ENCODE measurements at places on chromosomes 5 and 9.

GRCh38 chr9:100601216-100601615 lies 23.3 kb downstream of the CAVIN4 start:
- peak; percentile 8 for DNase-seq

GRCh38 chr5:159782197-159782994 lies 133.9 kb upstream of the ADRA1B start:
- DNase-seq: no peak

GRCh38 chr9:72751541-72751940 lies 201.3 kb downstream of the ALDH1A1 start:
- DNase-seq: no peak

- no peak for DNase-seq
Measured at GRCh38 chr9:27441741-27442070, 82.4 kb upstream of the IFNK start.

- no peak for DNase-seq
Measured at GRCh38 chr5:130436430-130436829, 532.2 kb downstream of the CHSY3 start.

DNA sequence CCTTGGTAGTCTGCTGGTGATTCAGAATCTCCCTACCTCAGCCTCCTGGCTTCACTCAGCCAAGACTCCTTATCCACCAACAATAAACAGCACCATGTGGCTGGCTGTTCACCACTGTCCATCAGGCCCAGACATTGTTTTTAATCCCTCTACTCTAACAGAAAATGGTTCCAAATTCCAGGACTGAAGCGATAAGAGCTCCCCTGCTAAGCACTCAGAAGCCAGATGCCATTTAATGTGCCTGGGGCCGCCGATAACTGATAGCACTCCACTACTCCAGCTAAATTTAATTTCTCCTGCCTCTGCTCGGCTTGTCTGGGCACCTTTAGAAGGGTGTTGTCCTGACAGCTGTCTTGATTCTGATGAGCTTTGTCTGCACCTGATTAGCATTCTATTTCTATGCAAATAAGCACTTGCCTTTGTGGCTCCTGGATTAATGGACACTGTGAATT lies 47.1 kb downstream of the ZNF622 start:
- DNase-seq: no peak

- DNase-seq: no peak
Measured at GRCh38 chr5:5380298-5380697, 42.2 kb upstream of the ICE1 start.

GRCh38 chr5:14156650-14157492 lies 13.7 kb downstream of the TRIO start:
- no peak for DNase-seq

DNA sequence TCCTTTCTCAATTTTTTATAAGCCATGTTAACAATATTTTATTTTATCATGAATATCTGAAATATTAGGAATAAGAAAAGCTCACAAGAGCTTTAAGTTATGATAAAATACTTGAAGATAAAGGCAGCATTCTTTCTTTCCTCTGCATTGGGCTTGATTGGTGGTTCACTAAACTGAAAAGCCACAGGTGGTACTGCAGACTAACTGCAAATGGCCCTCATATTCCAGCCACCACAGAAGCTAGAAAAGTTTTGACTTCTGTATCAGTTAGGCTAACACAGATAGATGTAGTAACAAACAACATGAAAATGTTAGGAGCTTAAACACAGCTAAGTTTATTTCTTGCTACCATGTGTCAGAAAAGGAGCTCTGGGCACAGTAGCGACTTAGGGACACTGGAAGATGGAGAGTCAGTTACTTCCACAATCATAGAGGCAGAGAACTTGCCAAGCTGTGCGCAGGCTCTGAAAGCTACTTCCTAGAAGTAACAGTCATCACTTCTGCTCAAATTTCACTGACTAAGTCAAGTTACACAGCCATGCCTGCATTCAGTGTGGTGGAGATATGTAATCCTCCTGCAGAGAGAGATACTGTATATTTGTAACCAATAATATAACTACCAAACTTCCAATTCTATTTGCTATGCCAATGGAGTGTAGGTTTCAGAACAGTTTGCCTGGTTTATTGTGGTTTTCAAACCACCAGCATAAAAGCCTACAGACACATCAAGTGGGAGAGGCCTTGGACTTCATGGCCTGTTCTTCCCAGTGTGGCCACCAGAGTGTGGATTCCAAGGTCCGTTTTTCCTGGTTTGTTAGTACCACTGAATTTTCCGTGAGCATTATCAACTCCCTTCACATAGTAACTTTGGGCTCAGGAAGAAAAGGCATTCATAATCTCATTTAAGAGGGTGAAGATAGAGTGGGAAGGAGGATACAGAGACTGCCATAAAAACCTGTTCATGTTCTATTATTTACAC lies 268.3 kb downstream of the PJA2 start:
- no peak for DNase-seq

- DNase-seq: no peak
Measured at GRCh38 chr5:113340537-113340936, 94.3 kb downstream of the TSSK1B start.

- no peak for DNase-seq
Measured at GRCh38 chr5:120088836-120089235, 375.3 kb upstream of the PRR16 start.

DNA sequence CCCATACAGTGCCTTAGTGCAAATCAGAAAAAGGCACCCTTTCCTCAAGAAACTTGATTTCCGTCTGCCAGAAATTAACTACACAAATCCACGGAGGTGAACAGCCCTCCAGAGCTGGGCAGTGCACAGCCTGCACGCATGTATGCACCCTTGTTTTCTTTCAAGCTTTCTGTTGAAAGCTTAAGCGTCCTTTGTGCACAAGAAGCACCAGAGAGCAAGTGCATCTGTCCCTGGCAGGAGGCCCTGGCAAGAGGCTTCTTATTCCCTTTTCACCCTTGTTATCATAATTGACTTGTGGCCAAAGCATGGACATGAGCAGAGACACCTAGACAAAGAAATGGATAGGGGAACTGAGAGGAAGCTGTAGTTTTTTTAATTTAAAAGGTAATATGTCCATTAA lies 47.4 kb upstream of the ATG10 start:
- no peak for DNase-seq

GRCh38 chr9:137447722-137448601 lies 6.8 kb upstream of the ENTPD8 start:
- DNase-seq: no peak

- no peak for DNase-seq
Measured at GRCh38 chr9:123716339-123716945, 213.5 kb downstream of the DENND1A start.

GRCh38 chr9:120583958-120584369 lies 4.0 kb upstream of the CDK5RAP2 start:
- DNase-seq: no peak

DNA sequence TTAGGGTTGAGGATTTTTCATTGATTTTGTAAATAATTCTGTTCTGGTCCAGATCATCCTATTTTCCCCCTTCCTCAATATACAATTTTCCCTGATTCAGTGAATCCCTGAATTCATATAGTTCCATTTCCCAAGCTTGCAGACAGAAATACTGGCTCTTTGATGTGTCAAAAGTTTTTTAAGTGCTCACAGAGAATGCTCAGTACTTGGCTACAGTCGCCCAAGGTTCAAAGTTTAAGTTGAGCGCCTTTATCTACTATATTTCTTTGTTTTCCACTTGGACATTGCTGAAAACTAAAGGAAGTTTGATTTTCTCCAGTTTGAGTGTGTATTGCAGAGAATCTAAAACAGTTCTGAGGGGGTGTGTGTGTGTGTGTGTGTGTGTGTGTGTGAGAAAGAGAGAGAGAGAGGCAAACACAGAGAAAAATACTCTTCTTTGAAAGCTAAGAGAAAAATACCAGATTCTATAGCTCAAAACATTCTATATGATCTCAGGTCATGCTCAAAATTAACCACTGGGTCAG lies 136.2 kb upstream of the ACO1 start:
- DNase-seq: no peak

DNA sequence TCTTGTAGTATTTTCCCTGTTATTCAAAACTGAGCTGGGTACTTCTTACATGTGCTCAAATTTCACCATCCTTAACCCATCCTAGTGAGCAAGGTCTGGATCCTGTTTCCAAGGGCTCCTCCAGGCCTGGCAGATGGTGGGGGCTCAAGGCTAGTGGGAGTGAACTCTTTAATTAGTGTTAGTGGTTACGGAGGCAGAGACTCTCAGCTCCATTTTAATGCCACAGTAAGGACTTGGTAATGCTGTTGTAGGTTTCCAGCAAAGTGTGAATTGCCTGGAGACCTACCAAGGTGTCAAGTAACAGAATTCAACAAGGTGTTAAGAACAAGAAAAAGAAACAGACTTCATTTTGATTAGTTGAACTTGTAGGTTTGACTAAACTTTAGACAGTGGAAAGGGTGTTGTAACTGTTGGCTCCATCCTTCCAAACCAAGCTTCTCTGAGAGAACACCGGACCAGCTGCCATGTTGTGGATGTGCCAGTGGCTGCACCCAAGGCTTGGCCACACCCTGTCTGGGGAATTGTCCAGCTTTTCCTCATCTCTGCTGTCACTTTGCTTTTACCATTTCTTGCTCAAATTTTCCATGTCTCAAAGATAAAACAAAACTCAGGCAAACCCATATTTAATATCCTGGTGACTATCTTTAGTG lies 98.7 kb downstream of the ADCY2 start:
- no peak for DNase-seq

DNA sequence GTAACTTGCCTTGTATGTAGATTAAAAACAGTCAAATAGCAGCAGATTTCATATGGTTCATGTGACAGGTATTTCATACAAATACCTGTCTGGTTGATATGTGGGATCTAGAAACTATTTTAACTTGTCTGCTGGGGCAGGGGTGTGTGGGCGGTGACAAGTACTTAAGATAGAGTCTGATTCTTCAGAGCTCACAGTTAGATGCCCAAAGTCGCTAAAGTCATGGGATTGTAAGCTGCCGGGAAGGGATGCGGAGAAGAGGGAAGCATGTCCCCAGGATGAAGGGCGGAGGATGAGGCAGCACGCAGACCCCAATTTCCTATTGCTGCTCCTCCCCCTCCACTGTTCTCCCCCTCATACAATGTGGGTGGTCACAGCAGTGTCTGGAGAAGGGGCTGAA lies 13.3 kb downstream of the ANXA6 start:
- no peak for DNase-seq

DNA sequence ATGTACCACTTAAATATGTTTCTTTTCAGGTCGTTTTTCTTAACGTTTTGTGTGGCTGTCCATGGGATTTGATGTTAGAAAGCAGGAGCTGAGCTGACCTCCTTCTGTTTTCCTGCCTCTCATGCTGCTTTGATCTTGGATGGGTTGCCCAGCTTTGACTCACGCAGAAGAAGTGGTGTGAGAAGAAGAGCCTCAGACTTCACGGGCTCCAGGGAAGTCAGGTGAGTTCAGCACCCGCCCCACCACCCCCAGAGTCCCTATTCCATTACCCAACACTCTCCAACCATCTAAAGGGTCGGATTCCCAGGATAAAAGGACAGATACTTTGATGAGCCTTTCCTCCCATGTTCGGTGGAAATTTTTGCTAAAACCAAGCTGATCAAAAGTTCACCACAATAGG lies 373.4 kb downstream of the IRX2 start:
- DNase-seq: no peak

DNA sequence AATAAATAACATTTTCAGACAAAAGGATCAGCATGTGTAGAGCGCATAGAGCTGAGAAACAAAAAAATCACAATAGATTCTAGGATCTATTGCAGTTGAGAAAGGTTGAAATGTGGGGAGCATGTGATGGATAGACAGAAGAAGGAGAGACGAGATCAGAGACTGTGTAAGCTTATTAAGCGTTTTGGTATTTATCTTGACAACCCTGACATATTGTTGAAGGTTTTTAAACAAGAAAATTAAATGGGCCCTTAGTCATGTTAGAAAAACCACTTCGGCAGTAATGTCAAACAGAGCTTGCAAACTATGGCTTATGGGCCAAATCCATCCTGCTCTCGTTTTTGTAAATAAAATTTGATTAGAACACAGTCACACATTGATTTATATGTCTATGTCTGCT lies 200.5 kb upstream of the KLF4 start:
- no peak for DNase-seq

GRCh38 chr9:109477258-109478050 lies 20.7 kb downstream of the PTPN3 start:
- DNase-seq: no peak

DNA sequence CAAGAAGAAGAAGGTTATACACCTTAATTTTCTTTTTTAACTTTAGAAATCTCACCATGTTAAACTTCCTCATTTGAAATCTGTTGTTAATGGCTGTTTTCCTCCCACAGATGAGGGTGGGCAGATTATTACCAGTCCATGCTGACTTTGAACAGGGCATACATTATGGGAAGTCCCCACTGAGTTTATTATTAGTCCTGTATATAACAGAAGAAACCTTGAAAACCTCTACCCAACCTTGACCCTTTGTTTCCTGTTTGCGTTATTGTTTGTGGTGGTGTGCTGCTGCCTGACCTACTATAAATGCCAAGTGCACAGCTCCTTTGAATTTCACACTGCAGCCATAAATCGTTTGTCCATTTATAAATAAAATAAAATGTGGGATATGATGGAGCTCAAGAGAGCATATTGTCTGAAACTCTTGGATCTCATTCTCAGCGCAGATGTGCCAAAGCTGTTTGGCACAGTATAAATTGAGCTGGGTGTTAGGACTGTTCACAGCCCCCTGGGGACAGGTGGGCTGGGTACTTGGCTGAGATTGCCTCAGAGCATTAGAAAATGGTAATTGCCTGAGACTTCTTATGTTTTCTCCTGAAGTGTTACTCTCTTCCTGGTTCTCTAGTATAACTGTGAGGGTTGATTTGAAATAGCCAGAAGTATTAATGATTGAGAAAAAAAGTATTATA lies 139.6 kb downstream of the SPATA31D1 start:
- no peak for DNase-seq

GRCh38 chr5:62077823-62078550 lies 228.0 kb upstream of the KIF2A start:
- no peak for DNase-seq

- no peak for DNase-seq
Measured at GRCh38 chr5:148796936-148797335, 29.5 kb upstream of the ADRB2 start.

DNA sequence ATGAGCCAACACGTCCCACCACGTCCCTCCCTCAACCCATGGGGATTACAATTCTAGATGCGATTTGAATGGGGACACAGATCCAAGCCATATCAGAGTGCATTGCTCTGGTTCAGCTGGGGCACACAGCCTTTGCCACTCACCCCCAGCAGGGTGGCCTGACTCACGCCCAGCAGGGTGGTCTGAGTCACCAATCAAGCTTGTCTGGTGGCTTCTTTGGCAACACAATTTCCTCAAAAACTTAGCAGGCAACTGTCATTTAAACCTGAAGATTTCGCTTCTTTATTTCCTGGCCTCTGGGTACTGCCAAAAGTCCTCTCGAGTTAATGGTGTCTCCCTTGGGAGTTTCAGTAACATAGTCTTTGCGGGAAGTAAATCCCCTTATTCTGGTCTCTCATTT lies 16.3 kb upstream of the SEMA5A start:
- DNase-seq: no peak

- no peak for DNase-seq
Measured at GRCh38 chr5:145585-146323, 45.5 kb upstream of the LRRC14B start.
